ENCODE measurements at places on chromosomes 1 and 21.

- DNase-seq, result peak; percentile 62
Measured at GRCh38 chr1:32539584-32540571, 651 bp downstream of the ZBTB8A start.

DNA sequence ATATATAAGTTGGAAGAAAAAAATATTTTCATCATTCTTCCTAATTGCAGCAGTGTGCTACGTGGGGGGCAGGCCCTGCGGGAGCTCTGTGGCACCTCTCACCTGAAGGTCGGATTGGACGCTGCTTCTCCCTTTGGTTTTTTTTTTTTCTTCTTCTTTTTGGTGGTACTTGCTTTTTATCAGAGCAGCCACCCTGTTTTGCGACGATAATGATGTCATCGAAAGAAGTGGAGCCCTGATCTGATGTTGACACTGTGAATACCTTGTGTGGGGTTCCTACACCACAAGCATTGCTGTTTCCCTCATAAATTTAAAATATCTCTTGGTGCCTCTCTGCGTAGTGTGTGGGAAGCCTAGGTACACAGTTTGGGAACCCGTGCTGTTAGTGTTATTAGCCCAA lies 5.5 kb downstream of the TRAPPC10 start:
- DNase-seq, result no peak

- DNase-seq, result no peak
Measured at GRCh38 chr21:35072557-35072956, 23.5 kb upstream of the RUNX1 start.

DNA sequence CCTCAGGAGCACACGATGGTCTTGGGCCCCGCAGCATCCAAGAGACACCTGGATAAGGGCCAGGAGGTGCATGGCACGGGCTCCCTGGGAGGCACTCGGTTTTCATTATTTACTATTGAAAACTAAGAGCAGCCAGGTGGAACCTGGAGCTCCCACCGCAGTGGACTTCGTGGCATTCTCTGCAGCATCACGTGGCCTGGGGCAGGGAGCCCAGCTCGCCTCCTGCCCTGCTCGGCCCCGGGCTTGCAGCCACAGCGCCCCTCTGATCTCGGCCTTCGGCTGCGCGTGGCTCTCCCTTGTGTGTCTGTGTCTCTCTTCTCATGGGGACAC lies 121.6 kb downstream of the SIK1 start:
- no peak for DNase-seq

DNA sequence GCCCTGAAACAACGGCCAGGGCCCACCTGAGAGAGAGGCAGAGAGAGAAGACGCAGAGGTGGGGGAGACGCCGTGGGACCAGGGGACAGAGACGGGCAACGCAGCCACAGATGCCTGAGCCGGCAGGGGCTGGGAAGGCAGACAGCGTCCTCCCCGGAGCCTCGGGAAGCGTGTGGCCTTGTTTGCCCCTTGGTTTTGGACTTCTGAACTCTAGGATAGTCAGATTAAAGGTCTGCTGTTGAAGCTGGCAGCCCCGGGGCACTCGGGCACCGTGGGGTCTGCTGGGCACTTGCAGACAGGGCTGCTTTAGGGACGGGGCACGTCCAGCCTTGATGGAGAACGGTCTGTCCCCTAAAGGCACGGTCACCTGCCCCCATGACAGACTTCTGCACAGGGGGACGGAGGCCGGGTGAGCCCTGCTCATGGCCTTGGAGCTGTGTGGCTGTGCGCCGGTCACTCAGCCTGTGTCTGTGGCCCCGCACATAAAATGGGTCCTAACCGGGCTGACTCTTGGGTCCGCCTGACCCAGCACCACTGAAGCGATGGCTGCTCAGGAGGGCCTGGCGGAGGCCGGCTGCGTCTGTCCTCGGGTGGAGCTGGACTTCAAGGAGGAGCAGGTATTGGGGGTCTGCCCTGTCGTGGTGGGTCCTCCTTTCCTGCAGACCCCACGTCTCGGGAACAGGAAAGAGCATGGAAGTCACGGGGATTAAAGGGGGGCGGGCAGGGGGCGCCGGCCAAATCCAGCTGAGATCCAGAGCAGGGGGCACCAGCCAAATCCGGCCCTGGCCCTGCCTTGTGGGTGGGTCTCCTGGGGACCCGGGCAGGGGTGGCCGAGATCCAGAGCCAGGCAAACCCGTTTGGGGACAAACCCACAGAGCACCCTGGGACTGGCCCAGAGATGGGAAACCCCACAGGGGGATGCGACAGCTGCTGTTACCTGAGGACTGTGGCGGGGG lies 9.6 kb upstream of the RNF223 start:
- no peak for DNase-seq
